Smooth muscle cell of the brain vasculature (primary cell): ENCODE measurements at places on chromosomes 3 and 15.

DNA sequence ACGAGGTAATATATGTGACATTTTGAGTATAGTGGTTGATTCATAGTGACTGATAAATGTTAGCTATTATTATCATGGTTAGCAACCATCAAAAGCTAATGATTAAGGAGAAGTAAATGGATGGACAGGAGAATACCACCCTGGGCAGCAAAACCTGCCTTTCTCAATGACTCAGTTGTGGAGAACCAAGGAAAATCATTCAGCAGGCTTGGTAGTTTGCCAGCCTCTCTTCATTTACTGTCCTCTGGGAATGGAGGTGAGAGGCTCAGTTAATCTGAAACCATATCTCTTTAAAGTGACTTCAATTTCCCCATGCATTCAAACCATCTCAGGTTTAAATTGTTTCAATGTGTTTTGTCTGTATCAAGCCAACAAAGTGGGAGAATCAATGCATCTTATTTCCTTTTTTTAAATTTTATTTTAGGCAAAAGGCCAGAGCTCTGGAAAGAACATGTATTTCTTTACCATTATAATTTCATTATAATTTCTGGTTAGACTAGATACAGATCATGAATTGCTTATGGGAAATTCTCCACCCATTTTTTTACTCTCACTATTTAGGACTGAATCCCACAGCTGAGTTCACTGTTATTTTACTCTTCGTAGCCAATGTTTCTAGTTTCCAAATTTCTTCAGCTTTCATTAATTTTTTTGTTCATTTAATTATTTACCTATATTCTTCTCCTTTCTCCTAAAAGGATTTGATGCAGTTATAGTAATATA is 2.7 kb downstream of the TM4SF18 start:
- DNase-seq = no peak

- no peak for DNase-seq
Observed at GRCh38 chr3:125055331-125055912, 375 bp downstream of the HEG1 start.

DNA sequence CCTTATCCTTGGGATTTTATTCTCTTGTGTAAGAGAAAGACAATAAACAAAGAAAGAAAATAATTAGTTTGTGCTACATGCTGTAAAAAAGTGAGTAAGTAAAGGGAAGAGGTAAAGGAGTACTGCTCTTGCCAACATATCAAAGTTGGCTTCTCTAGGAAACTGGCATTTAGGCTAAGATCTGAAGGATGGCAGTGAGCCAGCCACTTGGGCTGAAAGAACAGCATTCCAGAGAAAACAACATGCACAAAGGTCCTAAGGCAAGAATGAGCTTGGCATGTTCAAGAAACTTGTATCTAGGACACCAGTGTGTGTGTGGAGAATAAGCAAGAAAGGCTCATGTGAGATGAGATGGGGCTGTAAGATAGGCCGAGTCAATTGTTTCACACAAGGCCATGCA is 245.5 kb upstream of the MANF start:
- no peak for DNase-seq

DNA sequence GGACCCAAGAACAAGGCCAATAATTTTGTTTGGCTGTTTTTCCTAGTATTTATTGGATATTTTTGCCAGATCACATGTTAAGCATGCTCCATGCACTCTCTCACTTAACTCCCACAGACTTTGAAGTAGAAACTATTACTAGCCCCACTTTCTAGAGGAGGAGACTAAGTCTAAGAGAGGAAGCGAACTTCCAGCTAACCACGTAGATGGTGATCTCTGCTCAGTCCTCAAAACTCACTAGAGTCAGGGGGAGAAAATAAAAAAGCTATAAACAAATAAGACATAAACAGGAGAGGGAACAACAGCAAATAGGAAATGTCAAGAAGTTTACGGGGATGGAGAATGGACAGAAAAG is 481.0 kb upstream of the PROK2 start:
- DNase-seq = no peak

DNA sequence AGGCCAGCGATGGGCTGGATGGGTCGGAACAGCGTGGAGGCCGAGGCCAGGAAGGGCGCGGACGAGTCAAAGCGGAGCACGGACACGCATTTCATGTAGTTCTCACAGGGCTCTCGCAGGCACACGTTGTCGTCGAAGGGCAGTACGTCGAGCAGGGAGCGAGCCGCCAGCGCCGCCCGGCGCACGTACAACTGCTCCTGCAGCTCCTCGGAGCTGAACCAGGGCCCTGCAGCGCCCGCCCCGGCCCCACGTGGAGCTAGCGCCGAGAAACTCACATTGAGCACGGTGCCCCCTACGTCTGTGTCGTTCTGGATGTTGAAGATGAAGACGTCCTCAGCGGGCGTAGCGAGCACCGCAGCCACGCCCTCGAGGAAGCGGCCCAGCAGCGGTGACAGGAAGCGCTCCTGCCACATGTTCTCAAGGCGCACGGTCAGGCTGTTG is 5.8 kb downstream of the CELSR3 start:
- DNase-seq = no peak
